ENCODE measurements at places on chromosomes 12 and 14.

DNA sequence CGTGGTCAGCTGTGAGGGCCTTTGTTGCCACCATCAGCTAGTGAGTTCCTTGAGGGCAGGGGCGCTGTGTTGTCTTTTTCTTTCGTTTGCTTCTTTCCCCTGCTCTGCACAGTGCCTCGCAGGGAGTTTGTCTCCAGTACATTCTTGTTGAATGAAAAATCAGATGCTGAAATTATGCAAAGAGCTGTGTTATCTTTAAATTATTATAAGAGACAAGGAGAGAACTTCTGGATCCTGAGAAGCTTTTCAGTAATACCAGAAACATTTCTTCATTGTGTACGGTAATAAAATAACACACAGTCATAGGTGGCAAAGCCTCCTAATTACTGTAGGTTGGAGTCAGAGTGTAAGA is 14.9 kb downstream of the EML1 start:
- no peak for DNase-seq

GRCh38 chr12:25884920-25885234 is 73.6 kb upstream of the RASSF8 start:
- DNase-seq: no peak

- no peak for DNase-seq
Measured at GRCh38 chr14:57389646-57390036, 745 bp upstream of the NAA30 start.

DNA sequence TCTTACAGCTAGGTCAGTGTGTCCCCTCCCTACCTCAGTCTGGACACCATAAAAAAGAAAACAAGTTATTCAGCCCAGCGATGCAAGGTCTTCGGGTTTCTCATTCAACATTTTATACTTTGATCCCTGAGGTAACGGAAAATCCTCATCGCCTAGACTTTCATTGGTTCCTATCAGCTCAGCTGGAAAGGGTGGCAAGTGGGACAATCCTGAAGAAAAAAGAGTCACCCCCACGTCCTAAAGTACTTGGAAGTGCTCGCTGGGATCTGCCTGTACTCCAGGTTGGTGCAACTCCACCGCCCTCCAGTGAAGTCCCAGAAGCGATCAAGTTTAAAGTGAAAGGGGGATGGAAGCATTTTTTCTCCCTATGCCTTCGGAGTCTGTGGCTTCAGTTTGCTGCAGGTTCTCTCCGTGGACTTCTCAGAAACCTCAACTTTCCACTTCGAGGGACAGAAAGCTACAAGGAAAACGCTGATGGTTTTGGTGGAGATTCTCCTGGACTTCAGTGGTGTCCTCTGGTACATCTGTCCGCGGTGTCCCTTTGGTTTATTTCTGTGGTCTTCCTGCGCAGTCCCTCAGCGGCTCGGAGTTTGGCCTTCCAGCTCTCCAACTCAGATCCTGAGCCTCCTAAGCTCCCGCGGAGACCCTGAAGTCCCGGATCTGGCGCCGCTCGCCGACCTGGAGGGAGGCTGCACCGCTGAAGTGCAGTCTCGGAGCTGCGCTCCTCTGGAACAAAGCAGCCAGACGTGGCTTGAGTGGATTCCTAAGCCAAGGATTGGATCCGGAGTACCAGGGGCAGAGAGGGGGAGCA is 1.8 kb upstream of the LRFN5 start:
- no peak for DNase-seq

DNA sequence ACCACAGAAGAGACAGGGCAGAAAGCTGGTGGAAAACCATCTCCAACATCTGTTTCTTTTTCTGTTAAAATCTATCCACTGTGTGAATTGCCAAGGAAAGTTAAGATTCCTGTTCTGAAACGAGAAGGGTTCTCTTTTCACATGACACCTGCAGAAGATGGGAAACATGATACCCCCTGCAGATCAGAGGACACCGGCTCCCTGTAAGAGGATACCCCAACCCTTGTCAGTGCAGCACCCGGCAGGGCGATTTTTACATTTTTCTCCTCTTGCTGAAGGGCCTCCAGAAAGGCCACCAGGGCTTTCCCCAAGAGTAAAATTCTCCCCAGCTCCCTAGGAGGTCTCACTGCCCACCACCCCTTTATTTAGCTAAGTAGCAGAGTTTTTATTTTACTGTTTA is 48.2 kb downstream of the DPF3 start:
- no peak for DNase-seq

DNA sequence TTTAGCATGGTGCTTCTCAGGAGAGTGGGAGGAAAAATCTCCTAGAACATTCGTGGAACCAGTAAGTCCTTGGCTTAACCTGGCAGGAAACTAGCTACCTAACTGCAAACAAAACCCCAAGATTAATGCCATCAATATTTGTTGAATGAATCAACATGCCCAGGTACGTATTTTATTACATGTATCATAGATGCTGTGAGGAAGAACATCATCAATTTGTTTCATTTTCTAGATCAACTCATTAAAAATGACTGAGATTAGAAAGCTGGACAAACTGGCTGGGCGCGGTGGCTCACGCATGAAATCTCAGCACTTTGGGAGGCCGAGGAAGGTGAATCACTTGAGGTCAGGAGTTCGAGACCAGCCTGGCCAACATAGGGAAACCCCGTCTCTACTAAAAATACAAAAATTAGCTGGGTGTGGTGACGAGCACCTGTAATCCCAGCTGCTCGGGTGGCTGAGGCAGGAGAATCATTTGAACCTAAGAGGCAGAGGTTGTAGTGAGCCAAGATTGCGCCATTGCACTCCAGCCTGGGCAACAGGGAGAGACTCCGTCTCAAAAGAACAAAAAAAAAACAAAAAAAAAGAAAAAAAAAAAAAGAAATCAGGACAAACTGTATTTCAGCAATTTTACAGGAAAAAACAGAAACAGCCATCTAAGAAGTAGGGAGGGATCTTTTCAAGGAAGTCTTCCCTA is 88.7 kb downstream of the NTN4 start:
- DNase-seq: no peak

DNA sequence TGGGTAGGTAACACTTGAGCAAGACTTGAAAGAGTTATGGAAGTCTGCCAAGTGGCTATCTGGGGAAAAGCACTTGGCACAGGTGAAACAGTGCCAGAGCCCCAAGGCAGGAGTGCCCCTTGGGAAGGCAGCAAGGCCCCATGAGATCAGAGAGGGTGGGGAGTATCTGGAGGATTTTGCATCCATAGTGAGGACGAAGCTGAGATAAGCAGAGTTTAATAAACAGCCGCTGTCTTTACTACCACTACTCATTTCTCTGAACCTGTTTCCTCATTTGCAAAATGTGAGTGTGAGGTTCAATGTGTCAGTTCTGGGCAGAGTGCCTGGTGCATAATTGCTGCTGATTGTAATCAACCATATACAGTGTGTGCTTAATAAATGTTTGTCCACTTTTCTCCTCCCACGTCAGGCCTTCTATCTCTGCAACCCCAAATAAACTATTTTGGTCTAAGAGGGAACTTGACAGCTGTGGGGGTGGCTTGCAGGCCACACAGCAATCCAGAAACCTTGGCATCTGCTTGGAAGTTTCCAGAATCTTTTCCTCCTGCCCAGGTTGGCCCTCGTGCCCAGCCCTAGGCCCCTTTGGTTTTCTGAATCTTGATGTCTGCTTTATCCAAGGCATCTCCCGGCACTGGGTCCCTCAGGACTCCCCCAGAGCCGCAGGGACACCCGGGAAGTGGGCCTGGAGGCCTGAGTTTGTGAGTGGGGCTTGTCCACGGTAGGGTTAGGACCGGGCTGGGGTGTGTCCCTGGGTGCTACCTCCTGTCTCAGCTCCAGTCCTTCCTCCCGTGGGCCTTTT is 4.5 kb downstream of the ABCB9 start:
- no peak for DNase-seq

GRCh38 chr14:92753250-92753649 is 4.8 kb upstream of the LGMN start:
- no peak for DNase-seq

DNA sequence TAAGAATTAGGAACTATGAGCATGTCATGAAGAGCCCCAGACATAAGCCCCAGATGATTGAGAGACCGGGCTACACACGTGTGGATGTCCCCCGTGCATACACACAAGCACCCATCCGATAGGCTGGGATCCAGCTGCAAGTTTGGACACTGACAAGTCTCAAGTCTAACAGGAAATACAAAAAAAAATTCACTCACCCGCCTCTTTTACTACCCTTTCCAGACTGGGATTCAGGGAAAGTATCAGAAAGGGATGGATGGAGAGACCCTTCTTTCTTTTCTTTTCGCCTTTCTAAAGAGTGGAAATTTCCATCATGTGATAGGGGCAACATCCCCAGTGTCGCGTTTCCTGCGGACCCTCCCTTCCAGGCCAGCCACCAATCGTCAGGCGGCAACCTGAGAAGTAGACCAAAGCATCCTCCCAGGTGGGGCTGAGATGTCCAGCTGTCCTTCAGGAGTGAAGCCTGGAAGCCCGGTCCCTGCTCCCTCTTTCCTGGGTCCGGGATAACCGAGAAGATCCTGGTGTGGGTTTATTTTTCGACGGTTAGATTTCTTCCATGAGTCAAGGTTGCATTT is 6.4 kb upstream of the SLC38A4 start:
- no peak for DNase-seq

DNA sequence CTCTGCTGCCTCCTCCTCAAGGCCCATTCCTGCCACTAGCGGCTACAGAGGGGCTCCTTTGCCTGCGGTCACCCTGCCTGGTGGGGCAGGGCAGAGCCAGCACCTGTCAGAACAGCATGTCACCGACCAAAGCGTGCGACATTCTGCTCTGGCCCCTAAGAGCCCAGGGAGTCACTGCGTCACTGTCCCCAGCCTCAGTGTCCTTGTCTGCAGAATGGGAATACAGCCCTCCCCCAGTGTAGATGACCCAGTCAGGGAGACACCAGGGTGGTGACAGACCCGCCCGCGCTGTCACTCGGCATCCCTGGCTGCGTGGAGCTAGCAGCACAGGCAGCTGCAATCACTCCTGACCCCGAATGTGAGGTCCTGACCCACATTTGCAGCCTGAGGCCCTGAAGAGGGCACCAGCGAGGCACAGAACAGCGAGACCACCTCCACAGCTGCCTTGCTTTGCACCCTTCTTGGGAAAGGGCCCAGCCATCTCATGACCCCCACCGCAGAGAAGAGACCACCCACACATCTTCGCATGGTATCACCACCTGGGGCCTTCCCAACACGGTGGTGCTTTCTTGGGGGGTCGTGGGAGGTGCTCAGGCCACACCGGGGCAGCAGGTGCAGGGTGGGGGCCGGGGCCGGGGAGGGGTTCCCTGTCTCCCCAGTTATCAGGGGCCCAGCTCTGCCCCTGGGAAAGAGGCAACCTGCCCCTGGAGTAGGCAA is 2.5 kb downstream of the AHNAK2 start:
- DNase-seq: no peak

GRCh38 chr12:116060764-116061163 is 216.7 kb downstream of the MED13L start:
- DNase-seq: no peak

GRCh38 chr12:3752096-3752709 is 706 bp downstream of the CRACR2A start:
- peak; percentile 27 for DNase-seq

DNA sequence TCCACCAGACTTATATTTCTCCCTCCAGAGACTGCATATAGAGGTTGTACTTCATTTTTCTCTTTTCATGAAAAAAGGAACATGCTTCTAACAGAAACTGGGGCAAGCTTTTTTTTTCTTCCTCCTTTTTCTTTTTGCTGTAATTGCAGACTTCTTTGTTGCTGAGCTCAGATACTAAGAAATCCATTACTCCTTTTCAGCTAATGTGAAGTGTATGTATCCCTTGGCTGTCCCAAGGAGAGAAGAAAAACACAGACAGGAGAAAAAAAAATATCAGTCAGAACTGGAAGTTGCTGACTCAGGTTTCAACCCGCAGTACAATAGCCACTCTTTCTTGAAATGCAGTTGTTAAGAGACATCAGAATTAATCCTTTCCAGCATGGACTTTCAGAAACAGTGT is 1248.4 kb downstream of the LRFN5 start:
- DNase-seq: no peak

GRCh38 chr12:33703221-33703620 is 263.6 kb upstream of the SYT10 start:
- DNase-seq: no peak

GRCh38 chr12:2266666-2267620 is 214.2 kb downstream of the CACNA1C start:
- DNase-seq: no peak

GRCh38 chr14:34496679-34497513 is 34.9 kb upstream of the SPTSSA start:
- peak; percentile 84 for DNase-seq

- no peak for DNase-seq
Measured at GRCh38 chr14:73207615-73208014, 29.7 kb upstream of the PAPLN start.

DNA sequence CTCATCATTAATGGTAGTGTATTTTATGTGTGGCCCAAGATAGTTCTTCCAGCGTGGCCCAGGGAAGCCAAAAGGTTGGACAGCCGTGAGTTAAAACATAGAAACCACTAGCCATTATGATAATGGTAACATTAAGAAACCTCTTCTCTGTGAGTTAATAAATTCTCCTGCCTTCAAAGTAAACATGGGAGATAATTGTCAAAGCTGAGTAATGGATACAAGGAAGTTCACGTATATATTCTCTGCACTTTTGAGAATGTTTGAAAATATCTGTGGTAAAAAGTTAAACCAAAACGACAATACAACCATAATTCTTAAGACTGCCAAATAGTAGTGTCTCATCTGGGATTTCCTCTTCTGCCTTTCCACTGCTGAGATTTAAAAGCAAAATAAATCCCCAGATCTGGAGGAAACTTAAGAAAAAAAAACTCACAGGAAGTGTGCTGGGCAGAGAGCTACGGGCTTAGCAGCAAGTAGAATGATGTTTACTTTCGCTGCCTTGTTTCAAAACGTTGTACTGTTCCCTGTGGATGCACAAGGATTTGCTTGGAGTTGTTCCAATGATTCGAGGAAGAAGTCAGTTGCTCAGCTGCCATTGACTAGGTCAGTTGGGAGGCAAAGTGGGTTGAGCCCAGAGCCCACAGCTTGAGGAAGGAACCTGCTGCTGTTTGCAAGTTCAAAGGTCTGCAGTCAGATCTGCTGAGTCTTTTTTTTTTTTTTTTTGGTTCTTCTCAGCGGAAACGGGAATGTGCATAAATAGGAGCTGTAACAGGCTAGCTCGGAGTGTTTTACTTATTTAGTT is 1.7 kb downstream of the TPCN1 start:
- DNase-seq: no peak

GRCh38 chr12:85568395-85569103 is 267.7 kb downstream of the RASSF9 start:
- no peak for DNase-seq

DNA sequence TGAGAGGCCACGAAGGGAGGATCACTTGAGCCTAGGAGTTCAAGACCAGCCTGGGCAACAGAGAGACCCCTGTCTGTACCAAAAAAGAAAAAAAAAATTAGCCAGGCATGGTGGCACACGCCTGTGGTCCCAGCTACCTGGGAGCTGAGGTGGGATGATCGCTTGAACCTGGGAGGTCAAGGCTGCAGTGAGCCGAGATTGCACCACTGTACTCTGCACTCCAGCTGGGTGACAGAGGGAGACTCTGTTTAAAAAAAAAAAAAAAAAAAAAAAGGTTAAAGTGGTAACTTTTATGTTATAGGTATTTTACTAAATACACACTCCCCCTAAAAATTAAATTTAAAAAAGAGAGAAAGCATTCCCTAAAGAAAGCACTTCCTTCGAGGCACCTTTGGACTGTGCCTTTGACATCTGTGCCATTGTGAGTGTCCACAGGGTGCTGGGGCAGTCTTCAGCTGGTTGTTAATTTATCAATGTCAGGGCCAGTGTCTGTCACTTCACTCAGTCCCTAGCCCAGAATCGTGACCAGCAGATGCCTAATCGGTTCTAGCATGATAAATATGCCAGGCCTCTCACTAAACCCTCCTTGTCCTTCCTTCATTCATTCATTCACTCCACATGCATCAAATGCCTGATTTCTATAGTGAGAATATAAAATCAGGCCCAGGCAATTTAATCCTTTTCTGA is 63.1 kb downstream of the B4GALNT3 start:
- DNase-seq: no peak

All from osteocyte (in vitro differentiated cells).